ENCODE measurements at places on chromosomes 5 and 9.

- no peak for DNase-seq
Measured at GRCh38 chr9:121909111-121909510, 184.0 kb downstream of the TTLL11 start.

DNA sequence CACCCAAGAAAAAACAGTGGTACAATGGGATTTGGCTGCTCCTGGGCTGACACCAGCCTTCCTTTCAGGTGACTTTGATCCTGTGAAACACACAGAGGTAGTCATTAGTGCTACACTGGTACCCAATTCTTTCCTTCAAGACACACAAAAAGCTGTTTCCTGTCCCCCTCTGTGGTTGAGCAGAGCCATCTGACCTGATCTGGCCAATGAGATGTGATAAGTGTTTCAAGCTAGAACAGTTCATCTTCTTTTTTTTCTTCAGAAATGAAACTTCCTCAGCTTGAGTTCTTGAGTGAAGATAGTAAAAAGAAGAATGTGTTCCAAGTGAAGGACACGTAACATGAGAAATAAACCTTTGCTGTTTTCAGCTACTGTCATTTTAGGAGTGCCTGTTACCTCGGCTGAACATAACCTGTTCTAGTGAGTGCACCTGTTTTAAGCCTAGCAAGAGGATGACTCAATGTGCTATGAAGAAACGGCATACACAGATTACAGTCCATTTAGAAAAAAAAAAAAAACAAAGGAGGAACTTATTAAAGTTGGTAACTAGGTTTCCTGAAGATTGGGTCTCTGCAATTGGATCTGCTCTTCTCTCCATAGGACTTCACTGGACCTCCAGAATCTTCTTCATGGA, 287.8 kb downstream of the GAS1 start:
- DNase-seq = no peak

DNA sequence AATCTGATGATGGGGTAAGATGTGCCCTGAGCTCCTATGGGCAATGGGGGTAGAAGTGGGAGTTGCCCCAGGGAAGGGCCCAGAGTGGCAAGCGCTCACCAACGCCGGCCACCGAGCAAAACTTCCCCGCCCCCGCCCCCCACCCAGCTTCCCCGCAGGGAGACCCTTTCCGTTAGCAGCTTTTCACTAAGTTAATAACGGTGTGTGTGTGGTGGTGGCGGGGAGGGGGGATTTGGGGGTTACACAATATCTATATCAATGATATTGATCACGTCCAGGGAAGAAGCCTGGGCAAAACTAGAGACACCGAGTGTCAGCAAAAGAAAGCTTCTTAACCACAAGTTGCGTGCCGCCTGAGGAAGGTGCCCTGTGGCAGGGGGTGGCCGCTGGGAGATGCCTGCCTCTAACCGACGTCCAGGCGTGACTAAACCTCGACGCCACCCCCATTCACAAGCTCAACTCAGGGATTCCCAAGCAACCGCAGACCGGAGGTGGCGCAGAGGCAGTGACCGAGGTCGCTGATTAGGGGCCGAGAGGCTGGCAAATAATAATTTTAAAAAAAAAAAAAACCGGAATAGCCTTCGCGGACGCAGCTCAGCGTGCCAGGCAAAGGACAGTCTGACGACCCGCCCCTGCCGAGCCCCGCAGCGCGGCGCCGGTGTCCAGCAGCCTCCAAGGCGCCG, 222.6 kb downstream of the MEF2C start:
- DNase-seq = no peak

DNA sequence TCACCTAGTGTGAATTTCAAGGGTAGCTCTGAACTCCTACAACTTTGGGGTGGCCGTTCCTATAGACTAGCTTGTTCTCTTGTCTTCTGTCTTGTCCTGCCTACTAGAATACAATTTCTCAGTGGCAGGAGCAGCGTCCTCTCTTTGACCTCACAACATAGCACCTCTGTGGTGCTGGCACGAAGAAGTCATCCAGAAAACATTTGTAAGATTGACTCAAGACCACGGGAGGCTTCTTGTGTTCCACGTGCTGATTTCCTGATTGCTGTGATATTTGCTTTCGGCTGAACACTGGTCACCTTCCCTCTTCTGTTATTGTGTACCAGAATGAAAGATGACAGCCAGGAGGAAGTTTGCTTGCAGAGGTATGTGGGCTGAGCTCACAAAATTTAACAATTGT, 27.0 kb downstream of the SLC1A1 start:
- DNase-seq = no peak

DNA sequence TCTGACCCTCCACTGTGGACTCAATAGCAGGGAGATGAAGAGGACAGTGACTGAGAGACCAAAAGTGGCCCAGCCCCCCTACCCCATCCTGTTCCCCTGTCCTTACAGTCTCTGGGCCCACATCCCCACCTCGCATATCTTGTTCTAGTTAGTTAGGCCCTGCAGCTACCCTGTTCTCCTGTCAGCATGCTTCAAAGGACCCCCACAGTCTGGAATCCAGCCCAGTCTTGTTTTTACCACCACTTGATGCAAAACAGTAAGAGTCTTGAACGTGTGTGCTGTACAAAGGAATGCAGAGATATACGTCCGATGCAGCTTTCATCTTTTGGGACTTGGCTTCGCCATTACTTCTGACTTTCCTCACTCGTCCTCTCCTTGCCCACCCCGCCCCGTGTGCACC, 12.2 kb upstream of the POMT1 start:
- DNase-seq = no peak

- no peak for DNase-seq
Measured at GRCh38 chr9:36877239-36877638, 156.8 kb downstream of the PAX5 start.

DNA sequence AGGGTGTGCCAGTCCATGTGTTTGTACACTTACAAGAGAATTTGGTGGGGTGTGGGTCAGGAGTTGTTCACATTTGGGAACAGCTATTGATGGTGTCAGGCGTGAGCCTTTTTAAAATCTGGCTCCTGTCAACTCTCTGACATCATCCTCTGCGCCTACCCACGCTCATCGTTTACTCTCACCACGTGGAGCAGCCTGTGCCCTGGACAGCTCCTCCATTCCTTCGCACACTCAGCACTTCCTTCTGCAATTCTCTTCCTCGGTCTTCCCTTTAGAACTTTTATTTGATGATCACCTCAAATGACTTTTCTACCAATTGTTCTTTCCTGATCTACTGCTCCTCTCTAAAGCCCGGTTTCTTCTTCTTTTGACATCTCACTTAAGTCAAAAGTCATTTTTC, 42.1 kb upstream of the GNAQ start:
- no peak for DNase-seq

GRCh38 chr5:139130214-139130613, 68.0 kb downstream of the SIL1 start:
- no peak for DNase-seq

- no peak for DNase-seq
Measured at GRCh38 chr5:60649288-60649917, 50.6 kb downstream of the DEPDC1B start.

- DNase-seq = no peak
Measured at GRCh38 chr9:1929722-1930244, 85.4 kb upstream of the SMARCA2 start.

GRCh38 chr9:128626181-128626580, 30.5 kb downstream of the DYNC2I2 start:
- DNase-seq = no peak

- no peak for DNase-seq
Measured at GRCh38 chr9:37290940-37291485, 131.5 kb upstream of the GRHPR start.

DNA sequence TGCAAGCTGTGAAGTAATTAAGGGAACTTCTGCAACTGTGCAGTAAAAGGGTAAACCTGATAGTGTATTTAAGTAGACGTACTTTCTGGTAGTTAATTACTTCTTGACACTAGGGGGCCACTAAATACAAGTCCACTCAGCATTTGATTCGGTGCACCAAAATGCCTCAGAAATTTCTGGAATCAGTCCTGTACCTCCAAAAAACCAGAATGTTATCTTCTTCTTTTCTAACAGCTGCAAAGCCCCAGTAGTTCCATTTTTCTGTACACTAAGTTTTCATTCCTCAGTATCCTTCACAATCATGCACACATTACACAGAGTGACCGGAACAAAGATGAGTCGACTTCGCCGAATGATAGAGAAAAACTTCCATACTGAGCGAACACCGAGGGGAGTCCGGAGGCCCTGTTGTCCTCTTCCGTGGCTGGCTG, 484 bp downstream of the GFM2 start:
- DNase-seq = no peak

DNA sequence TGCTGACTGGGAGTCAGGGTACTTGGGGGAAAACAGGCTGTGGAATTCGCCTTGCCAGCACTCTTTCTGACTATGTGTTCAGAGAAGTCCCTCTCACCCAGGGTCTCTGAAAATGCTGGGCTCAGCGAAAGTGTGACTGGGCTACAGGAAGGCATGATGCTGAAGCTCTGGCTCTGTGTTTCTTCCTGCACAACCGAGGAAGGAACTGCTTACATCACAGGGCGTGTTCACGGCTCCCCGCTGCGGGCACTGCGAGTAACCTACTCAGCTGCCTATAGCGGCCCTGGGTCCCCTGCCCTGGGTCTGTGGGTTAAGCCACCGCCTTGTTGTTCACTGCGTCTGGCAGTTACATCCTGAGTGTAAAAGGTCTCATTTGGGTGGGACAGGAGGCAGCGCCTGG, 222.4 kb upstream of the IRX4 start:
- DNase-seq = no peak

DNA sequence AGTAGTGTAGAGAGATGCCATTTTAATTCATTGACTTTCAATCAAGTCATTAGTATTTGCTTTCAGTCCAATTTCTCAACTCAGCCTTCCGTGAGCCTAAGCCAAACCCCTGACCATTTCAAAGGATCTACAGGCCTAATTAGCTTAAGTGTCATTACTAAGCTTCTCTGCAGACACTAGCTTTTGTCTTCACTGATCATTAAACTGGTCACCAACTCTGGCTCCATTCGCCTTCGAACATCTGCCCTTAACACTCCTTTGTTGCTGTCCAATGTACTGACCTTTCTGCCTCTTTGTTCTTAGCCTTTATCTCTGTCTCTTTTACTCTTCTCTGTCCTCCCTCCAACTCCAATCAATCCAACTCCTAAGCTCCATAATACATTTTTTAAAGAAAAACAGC, 299.3 kb downstream of the DIRAS2 start:
- DNase-seq = no peak

DNA sequence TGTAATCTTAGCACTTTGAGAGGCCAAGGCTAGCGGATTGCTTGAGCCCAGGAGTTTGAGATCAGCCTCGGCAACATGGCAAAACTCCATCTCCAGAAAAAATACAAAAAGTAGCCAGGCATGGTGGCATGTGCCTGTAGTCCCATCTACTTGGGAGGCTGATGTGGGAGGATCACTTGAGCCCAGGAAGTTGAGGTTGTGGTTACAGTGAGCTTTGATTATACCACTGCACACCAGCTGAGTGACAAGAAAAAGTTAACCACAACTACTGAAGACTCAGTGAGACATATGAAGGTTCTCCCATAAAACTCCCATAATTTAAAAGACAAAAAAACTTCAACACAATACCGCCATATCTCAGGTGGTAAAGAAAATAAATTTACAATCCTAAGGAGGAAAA, 98.0 kb downstream of the NR6A1 start:
- DNase-seq = no peak

- DNase-seq = no peak
Measured at GRCh38 chr9:114005371-114006154, 72.5 kb downstream of the AMBP start.

GRCh38 chr5:6088706-6089105, 289.6 kb downstream of the MED10 start:
- no peak for DNase-seq

- no peak for DNase-seq
Measured at GRCh38 chr9:69583645-69584234, 88.4 kb downstream of the APBA1 start.

Data from stimulated activated CD8-positive, alpha-beta memory T cell treated with anti-CD3 and anti-CD28 coated beads, Interleukin-2, amount 100 ng/mL, for 1 hour (primary cell).